ENCODE measurements at places on chromosomes 7 and 10.

DNA sequence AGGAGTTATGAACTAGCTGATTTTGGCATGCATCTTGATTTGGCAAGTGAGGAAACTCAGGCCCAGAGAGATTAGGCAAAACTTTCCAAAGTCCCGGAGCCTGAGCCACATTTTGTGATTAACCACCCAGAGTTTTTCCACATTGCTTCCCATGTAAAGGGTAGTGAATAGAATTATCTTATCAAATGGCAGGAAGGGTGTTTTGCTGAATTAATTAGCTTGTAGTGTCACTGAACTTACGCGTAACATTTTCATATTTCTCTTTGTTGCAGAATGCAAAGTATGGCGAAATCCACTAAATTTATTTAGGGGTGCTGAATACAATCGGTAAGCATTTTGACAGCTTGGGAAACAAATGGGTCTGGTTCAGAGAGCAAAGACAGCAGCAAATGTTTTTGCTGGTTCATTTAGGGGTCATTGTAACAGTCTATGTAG, 176.2 kb downstream of the ST7 start:
- DNase-seq, result no peak

GRCh38 chr7:12788591-12788990, 101.2 kb downstream of the ARL4A start:
- DNase-seq, result no peak

DNA sequence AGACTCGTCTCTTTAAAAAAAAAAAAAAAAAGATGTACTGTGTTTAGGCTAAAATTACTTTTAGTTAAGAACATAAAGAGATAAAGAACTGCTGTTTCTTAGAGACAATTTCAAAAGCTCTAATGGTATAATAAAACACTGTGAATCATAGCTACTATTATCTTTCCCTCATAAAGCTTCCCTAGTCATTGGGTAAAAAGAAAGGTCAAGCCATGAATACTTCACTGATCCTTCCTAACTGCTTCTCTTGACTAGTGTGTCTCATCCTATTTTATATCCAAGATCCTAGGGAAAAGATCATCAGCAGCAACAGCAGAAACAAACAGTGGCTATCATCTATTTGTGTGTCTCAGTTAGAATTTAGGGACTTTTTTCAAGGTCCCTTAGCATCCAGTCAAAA, 10.5 kb downstream of the YME1L1 start:
- DNase-seq, result no peak

- DNase-seq, result no peak
Observed at GRCh38 chr10:128077155-128077875, 48.9 kb downstream of the MKI67 start.

DNA sequence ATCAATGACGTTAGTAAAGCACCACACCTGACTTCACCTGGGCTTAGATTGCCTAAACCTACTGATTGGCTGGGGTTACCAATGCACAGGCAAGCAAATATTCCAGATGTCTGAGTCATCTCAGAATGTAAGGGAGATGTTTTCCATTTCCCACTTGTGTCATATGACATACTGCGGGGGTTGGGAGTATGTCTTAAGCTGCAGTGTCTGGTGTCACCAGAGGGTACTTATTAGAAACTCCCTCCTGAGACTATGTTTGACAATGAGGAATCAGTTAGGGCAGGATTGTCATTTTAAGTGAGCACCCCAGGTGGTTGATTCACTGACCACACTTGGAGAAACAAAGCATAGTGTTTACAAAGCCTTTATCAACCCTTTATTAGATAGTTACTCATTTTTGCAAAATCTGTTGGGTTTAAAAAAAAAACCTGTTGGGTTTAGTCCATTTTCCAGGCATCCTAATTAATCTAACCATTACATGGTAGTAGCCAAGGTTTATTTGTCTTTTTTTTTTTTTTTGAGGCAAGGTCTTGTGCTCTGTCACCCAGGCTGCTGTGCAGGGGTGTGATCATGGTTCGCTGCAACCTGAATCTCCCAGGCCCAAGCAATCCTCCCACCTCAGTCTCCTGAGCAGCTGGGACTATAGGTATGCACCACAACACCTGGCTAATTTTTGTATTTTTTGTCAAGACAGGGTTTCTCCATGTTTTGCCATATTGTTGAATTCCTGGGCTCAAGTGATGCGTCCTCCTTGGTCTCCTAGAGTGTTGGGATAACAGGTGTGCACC, 72.5 kb downstream of the CDK6 start:
- DNase-seq, result no peak

- DNase-seq, result no peak
Observed at GRCh38 chr10:16192337-16192736, 244.5 kb upstream of the PTER start.

- no peak for DNase-seq
Observed at GRCh38 chr7:26195867-26196657, 4.5 kb downstream of the HNRNPA2B1 start.

GRCh38 chr7:22569586-22570321, 69.8 kb upstream of the STEAP1B start:
- no peak for DNase-seq

- no peak for DNase-seq
Observed at GRCh38 chr10:125411724-125412123, 251.4 kb upstream of the CTBP2 start.

DNA sequence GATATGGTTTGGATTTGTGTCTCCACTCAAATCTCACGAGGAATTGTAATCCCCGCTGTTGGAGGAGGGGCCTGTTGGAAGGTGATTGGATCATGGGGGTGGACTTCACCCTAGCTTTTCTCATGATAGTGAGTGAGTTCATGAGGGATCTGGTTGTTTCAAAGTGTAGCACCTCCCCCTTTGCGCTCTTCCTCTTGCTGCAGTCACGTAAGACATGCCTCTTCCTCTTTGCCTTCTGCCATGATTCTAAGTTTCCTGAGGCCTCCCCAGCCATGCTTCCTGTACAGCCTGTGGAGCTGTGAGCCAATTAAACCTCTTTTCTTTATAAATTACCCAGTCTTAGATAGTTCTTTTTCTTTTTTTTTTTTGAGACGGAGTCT, 17.1 kb downstream of the CDNF start:
- DNase-seq, result no peak

DNA sequence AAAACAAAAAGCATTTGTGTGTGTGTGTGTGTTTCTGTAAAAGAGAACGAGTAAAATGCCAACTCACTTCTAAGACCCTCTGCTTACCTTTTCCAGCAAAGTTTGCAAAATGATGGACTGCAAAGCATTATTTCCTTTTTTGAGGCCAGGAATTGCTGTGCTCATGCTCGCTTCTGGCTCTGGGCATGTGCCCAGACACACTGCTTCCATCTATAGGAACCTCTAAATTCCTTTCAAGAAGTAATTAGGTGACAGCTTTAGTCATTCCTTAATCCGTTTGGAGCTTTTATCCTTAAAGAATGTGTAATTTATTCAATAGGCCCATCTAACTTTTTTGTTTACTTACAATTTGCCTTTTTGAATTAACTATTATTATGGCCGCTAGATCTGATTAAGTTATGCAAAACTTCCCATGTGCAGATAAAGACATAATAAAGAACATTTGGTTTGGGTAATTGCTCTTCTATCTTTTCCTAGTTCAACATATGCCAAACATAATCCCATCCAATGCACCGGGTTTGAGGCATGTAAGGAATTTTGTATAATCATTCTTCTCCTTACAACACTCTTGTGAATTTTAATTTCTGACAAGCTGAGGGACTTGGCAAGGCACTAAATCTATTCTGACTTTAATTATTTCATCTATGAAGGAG, 34.7 kb downstream of the A1CF start:
- DNase-seq, result no peak

- DNase-seq, result no peak
Observed at GRCh38 chr7:116776610-116777289, 85.6 kb upstream of the CAPZA2 start.

- no peak for DNase-seq
Observed at GRCh38 chr10:43029043-43029442, 47.8 kb upstream of the RET start.

DNA sequence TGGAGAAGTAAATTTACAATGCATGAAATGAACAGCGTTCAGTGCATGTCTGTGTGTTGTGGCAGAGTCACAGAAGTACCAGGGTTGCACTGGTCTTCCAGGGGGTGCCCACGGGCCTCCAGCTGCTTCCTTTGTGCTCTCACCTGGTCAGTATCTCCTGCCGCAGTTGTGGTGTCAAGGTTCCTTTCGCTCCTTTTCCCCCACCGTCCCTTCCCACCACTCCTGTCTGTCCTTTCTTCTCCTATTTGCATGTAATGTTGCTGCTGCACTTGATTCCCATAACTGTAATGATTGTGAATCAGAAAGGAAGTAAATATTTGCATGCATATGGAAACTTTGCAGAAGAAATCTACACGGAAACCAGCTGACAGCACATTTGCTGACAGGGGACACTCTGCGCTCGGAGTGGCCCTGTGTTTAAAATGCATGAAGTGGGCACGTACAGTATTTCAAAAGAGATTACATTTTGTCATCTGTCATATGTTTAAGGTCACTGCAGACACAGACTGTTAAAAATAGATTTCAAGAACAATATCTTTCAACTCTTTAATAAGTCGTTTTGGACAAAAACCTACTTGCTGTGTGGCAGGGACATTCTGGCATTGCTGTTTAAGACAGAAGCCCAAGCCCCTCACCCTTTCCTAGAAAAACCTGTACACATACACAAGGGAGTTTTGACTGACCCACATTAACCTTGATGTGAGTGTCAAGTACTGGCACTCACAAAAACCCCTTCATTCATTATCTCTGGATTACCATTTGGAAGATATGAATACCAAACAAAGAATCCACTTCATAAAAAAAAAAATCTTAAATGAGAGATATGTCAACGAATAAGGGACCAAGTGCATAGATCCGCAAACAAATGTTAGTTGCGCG, 336.7 kb upstream of the KLF6 start:
- DNase-seq, result no peak

DNA sequence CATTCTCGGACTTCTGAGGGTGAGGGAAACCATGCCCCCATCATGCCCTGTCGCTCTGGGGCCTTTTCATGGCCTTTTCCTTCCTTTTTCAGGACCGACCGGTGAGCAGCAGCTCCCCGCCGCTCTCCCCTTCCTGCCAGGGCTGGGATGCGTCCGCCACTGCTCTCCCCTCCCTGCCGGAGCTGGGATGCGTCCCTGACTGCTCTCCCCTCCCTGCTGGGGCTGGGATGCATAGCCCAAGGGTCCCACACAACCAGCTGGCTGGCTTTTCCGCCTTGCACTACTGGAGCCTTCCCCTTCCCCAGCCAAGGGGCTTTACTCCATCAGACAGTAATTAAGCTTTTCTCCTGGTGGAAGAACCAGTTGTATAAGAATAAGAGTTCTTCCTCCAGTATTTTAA, 129.7 kb upstream of the COBL start:
- no peak for DNase-seq

DNA sequence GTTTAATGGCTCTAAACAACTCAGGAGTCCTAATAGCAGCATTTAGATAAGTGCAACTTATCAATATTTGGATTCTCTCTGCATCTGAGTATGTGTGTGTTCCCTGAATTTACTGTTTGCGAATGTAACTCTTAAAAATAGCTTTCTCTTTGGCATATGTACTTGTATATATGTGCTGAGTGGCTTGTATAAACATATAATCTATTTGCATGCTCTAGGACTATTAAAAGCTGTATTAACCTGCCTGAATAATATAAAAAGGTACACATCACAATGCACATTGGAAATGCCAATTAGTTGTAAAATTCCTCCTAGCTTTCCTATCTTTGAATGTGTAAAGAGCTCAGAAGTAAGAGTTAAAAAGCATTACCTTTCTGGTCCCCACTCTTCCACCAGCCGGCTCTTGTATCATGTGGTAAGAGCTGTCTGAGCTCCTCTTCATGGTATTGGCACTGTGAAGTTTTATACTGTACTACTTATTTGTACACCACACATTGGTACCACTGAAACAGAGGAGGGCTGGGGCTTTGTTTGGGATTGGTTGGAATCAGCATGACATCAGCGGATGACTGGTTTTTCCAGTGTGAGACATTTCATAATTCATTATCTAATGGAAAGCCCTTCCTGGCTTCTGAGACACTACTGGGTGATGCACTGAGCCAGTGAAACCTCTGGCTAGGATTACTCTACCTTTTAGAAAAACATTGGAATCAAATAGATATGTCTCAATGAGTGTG, at the start of gene INHBA:
Gene INHBA (minus strand): TSS at position 456 of the 737 bp plus-strand sequence. CDS start 2,716 bp downstream, outside the sequence.
- DNase-seq, result no peak

- no peak for DNase-seq
Observed at GRCh38 chr10:32132357-32132946, 76.2 kb upstream of the KIF5B start.
